NCI-H2081 (cell line): ENCODE measurements at places on chromosomes 13 and 19.

GRCh38 chr19:18469069-18469846 is 31.3 kb upstream of the ISYNA1 start:
- DNase-seq: peak; percentile 17

DNA sequence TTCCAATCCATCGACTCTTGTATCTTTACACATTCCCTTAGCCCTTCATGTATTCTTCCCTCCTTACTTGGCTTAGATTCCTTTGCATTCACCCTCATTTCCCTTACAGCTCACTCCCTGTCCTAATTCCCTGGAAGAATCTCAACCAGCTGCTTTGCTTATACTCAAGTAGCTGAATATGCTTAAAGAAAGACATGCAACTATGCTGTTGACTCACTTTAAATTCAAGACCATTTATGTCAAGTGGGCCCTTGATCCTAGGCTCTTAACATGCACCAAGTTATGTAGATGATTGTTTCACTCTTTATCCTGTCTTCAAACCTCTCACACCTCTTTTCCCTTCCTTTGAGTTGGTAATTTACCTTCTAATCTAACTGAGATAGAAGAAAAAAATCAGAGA is 7.4 kb downstream of the CCDC122 start:
- no peak for DNase-seq

GRCh38 chr19:38692458-38693379 is 45.3 kb downstream of the ACTN4 start:
- DNase-seq: no peak

GRCh38 chr13:67258482-67258881 is 28.3 kb upstream of the PCDH9 start:
- no peak for DNase-seq

- no peak for DNase-seq
Measured at GRCh38 chr13:20550799-20551198, 16.2 kb upstream of the IFT88 start.
